ENCODE measurements at places on chromosomes 2 and 18.
A peak's percentile ranks its signal among the peaks of the same experiment; 100 is the strongest.

DNA sequence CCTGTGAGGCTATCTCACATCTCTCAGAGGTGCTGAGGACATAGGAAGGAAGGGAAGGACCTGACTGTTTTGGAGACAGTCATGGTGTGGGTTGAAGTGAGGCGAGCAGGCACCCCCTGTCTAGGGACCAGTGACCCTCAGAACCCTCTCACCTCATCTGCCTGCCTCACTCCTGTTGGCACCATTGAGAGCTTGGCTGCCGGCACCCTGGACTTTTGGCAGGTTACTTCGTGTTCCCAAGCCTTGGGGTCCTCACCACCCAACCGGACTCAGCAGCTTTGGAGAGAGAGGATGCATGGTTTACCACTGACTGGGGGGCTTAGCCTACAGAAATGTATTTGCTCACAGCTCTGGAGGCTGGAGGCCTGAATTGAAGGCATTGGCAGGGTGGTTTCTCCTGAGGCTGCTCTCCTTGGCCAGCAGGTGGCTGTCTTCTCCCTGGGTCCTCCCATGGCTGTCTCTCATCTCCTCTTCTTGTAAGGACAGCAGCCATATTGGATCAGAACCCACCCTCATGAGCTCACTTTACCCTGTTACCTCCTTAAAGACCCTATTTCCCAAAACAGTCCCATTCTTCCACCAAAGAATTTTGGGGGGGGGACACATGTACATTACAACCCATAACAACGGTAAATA is 142.0 kb downstream of the TSN start:
- peak; percentile 76 for DNase-seq

- no peak for DNase-seq
Observed at GRCh38 chr2:28219138-28219537, 173.5 kb upstream of the FOSL2 start.

DNA sequence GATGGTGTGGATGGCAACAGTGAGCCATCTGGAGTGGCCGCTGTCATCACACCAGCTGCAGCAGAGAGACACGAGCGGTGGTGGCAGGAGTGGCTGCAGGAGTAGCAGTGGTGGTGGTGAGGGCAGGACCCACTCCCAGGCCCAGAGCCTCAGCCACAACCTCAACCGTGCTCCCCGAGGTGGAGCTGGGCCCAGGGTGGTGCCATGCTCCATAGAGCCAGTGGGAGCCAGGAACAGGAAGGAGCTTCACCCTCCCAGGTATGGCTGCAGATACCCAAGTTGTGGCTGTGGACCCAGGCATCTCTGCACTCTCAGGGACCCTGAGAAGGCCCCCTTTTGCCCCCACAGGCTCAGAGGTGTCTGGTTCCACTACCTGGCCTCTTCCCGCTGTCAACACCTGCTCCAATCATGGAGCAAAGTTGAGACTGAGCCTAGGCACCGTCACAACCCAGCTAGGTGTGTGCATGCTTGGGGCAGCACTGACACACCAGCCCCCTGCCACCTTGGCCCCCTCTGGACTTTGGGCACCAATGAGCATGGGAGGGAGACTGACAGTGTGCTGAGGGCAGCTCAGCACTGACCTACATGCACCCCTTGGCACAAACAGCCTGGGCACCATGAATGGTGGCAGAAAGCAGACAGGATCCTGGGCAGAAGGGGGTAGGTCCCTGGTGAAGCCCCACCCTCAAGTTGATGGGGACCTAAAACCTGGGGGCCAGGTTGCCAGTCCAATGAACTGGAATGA is 188.9 kb downstream of the NDUFA10 start:
- no peak for DNase-seq

GRCh38 chr18:54357082-54357659 is 487 bp downstream of the STARD6 start:
- DNase-seq: peak; percentile 28

- DNase-seq: no peak
Observed at GRCh38 chr18:24014986-24015638, 558 bp downstream of the TTC39C start.

- peak; percentile 84 for DNase-seq
Observed at GRCh38 chr18:23231340-23232021, 96.2 kb downstream of the CABLES1 start.

DNA sequence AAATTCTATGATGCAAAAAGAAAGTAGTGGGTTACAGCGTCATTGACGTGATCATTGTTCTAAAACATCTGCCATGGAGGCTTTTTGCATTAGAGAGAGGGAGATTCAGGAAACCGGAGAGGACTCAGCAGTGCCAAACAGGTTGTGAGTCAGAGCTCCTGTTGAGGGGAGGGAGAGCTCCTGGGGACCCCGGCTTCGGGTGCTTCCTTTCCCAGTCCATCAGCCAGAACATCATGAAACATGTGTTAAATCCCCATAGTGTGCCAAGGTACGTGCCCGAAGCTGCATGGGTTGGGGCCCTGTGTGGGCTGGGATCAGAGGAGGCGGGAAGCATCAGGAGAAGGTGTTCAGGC is 791 bp upstream of the CYRIA start:
- DNase-seq: peak; percentile 26

DNA sequence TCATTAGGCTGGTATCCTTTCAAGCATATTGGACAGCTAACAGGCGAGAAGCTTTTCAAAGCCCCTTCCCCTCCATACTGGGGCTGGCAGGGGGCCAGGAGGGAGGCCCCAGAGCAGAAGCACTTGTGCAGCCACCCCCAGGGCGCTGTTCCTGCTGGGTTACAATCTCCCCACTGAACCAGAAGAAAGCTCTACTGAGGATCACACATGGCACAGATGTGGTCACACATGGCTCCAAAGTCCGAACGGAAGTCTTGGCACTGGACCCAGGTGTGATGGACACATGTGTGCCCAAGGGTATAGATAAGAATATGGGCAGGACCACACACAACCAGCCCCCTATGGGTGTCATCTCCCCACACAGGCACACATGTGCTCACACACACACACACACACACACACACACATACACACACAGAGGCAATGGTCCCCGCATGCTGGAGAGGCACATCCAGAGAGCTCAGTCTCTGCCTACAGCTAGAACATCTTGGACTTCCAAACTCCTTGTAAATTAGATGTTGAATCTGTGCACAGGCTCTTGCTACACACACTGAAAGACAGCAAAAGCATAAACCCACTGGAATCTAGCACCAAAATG is 56.4 kb downstream of the TTC32 start:
- DNase-seq: no peak

- DNase-seq: no peak
Observed at GRCh38 chr2:235677276-235677788, 183.5 kb downstream of the AGAP1 start.

DNA sequence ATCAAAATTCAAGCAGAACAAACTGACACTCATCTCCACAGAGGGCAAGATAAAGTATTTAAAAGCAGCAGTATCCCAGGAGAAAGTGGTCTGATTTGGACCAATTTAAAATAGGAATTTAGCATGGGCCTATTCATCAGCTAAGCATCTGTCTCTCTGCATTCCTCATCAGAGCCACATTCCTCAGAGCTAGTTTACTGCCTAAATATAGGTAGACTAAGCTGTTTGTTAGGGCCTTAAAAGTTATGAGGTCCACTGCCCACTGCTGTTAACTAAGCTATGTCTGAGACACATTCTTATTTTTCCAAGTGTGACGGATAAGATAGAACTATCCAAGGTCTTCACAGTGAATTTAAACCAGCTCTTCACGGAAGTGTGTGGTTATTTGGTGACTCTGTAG is 17.6 kb downstream of the NEB start:
- DNase-seq: no peak

DNA sequence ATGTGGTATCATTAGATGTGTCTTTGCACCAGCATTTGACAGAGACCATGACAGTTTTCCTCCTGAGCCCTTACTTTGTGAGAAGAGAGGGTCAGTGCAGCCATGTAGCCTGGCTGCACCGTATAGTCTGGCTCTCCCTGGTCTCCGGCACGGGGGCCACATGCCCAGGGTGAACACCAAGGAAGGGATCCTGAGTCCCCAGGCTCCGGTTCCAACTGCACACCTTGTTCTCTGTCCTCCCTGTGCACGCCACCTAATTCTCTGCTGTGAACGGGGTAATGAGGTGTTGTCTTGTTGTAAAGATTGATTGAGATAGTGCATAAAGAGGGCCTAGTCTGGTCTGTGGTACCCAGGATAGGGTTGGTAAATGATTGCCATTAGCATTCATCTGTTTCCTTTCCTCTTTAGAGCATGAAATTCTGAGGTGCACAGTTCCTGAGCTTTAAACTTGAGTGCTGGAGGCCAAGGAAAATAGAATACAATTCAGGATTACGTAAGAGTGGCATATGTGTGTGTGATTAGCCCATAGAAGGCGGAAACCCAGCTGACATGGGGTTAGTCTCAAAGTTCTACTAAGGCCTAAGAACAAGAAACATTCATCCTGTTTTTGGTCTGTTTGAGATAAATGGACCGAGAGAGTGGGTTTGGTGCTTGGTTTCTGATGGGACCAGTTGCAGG is 55.5 kb downstream of the NCK2 start:
- DNase-seq: no peak

- no peak for DNase-seq
Observed at GRCh38 chr2:164868563-164869419, 27.2 kb upstream of the COBLL1 start.
